ENCODE measurements at places on chromosomes 7 and 10.

DNA sequence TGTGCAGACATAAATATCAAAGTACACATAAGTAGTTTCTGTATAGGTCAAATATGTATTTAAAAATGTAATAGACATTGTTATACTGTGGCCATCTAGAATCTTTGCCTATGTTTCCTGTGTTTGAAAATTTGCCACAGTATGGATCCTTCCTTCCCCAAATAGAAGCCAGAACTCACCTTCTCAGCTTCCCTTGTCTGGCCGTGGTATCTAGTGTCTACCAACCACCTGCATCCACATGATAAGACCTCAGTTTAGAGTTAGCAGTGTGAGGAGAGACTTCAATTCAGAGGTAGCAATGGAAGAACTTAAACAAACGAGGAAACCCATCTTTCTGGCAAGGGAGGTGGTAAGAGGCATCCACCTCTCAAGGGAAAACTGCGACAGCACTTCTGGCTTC lies 4.9 kb downstream of the TRDMT1 start:
- DNase-seq, result no peak

DNA sequence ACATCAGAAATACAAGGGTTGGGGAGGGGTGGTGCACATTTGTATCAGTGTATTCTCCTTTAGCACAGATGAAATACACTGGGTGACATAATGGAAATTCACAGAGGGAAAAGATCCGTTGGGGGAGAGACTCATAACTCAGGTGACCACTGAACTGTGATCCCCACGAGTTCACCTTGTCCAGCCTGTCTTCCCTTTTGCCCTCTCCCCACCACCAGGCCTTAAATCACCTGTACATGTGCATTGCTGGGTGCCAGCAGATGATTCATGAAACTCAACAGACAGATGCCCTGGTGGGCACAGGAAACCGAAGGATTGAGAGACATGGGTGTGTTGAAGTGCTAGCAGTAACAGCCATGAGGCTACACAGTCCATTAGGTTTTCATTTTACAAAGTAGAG lies 253.3 kb downstream of the PLXNA4 start:
- no peak for DNase-seq

DNA sequence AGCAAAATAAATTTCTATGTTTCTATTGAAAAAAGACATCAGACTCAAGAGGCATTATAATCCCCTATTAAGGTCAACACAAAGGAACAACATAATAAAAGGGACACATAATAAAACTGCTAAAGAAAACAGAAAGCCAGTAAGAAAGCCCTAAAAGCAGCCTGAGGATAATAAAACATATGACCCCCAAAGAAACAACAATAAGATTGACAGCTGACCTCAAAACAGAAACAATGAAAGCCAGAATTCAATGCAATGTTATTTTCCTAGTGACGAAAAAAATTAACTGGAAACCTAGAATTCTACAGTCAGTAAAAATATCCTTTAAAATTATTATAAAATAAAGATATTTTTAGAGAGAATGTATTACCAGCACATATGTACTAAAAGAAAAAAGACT lies 44.9 kb upstream of the FAM171A1 start:
- no peak for DNase-seq

DNA sequence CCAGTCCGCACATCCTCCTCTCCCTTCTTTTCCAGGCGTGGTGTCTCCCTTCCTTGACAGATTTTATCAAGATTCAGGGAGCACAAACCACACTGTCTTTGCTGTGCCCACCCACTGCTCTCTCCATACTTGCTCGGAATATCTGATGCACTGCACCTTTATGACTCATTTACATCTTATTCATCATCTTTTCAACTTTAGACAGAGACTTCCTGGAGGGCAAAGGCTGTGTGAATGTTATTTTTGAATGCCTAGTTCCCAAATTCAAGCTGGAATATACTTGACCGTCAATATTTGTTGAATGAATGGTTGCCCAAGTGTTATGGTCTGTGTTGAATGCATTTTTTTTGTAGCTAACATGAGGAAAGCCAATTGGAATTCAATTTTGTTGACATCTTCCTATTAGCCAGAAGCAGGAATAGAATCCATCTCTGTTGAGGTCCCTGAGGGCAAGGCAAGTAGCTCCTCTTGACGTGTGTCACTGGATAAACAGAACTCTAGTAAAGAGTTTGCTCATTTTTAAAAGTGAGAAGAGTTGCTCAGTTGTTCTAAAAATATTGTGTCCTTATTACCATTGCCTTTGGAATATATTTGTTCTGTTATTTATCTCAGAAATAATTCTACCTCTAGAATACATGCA lies 95.0 kb downstream of the KLF6 start:
- DNase-seq, result no peak

DNA sequence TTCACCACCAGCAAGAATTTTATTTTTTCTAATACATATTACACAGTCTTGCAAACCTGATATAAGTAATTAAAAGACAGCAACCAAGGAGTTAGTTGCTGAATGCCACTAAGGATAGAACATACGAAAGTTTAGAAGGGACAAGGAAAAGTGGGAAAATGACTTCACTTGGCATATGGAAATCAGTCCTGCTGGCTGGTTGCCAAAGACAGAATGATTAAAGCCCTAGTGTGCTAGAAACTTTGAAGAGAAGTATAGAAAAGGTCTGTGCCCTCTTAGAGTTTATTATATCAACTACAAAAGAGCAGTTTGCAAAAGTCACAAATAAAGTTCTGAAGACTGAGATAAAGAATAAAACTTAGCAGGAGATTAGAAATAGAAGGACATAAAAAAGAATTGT lies 5.8 kb upstream of the YAE1 start:
- DNase-seq, result no peak

DNA sequence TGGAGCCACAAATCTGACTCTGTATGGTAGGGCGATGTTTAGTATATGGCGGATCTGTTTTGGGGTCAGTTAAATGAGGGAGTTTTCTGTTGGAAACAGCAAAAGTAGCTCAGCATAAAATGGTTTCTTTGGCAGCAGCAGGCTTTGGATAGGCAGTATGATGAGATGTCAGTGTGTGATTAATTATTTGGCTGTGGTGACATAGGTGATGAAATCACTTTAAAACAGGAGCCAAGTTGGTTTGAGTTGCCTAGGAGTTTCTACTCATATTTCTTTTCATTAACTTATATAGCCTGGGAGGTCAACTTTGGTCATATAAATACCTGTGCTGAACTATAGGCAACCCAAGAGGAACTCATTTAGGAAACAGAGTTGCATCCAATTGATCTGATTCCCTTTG lies 291.2 kb downstream of the LRMDA start:
- DNase-seq, result no peak

- DNase-seq, result peak; percentile 56
These were observed 2.5 kb downstream of the NIPSNAP2 start for GRCh38 chr7:55966851-55967250.

GRCh38 chr7:78543976-78544375 lies 745.4 kb downstream of the PHTF2 start:
- DNase-seq, result no peak

DNA sequence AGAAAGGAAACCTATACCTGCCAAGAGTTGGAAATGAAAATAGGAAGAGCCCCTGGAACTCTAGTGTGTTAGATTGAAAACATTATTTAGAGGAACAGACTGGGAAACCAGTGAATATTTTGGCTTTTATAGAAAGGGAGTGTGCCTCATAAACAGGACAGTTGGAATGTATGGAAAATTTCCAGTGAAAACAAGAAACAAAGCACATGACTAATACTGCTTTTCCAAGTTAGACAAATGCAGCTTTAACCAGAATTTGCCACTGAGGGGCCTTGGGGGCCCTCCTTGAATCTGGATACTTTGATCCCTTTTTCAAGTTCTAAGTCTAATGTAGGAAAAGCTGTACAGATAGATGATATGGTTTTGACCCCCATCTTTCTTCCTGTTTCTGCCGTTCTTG lies 21.2 kb downstream of the ITGB8 start:
- no peak for DNase-seq

- no peak for DNase-seq
These were observed 80.9 kb downstream of the NEURL1 start for GRCh38 chr10:103574097-103575061.

DNA sequence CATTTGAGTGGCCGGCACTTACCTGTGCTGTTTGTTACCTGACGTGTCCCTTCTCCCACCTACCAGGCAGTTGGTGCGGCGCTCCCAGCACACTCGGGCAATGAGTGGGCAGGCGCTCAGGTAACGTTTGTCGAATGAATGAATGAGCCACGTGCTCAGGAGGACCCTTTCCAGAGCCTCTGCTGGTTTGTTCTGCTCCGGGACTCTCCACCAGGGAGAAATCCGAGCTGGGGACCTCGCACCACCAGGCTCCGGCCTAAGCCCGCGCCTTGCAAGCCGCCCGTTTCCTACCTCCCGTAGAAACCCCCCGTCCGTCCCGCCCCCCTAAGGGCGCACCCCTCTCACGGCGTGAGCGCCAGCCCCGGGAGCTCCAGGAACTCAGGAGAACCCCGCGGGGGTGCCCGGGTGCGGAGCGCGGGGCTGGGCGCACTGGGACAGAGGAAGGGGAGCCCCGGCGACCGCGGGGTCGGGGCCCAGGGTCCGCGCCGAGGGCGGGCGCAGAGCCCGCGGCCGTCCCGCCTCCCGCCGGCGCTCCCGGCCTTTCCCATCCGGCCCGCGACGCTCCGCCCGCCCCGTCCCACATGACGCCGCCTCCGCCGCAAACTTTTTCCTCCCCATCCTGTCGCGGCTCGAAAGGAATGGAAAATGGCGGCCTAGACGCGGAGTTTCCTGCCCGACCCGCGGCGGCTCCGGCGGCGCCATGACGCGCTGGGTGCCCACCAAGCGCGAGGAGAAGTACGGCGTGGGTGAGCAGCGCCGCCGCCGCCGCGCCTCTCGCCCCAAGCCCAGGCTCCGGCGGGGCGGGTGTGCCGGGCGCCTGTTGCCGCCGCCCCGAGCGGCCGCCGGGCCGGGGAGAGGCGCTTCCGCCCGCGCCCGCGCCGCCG lies at the start of gene DOCK1:
DOCK1 (plus strand) TSS at position 611 of the 884 bp plus-strand sequence; CDS start at position 701, 90 bp downstream.
- DNase-seq, result no peak

GRCh38 chr10:133211141-133211830 lies 18.7 kb upstream of the UTF1 start:
- no peak for DNase-seq

DNA sequence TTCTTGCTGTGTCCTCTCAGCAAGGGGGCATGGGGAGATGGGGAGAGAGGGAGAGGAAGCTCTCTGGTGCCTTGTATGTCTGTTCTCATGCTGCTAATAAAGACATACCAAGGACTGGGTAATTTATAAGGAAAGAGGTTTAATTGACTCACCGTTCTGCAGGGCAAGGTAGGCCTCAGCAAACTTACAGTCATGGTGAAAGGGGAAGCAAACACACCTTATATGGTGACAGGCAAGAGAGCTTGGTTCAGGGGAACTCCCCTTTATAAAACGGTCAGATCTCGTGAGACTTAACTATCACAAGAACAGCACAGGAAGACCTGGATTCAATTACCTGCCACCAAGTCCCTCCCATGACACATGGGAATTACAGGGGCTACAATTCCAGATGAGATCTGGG lies 464.7 kb upstream of the CELF2 start:
- DNase-seq, result no peak

DNA sequence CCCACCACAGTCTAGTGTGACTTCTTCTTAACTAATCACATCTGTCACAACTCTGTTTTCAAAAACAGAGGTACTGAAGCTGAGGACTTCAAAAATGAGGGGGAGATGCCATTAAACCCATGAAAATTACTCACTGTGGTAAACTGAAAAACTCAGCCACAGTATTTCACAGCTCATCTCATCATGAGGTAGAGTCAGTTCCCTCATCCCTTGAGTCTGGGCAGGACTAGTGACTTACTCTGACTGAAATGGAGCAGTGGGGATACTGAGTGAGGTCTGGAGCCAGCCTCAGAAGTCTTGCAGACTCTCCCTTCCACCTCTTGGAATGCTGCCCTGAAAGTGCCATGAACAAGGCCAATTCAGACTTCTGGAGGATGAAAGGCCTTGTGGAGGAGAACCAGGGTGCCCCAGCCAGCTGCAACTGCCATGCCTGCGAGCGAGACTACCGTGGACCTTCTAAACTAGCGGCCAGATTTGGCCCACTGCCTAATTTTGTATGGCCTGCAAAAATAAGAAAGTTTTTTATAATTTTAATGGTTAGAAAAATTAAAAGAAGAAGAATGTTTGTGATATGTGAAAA lies 24.7 kb upstream of the ANKRD1 start:
- DNase-seq, result no peak

DNA sequence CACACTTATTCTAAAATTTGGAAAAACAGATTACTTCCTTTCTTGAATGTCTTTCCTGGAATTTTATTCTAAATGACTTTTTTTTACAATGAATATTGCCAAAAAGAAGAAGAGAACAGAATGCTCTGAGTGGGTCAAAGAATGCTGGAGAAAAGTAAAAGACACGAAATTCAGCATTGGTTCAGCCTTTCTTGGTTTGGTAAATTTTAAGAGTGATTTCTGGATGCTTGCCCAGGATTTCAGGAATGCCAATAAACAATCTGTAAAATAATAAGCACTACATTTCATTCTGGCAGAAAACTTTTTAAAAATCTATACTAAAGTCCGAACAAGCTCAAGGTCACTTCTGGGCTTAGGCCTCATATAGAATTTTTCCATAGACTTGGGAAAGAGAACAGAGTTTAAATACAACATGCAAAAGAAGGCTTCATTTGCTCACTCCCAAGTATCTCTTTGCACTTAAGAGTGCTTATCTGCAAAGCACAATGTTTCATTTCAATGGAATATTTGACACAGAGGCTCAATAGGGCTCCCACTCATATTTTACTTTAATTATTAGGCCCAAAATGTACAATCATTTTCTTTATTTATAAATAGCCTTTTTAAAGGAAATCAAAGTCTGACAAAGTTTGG lies 359.5 kb upstream of the ANKRD30A start:
- no peak for DNase-seq

DNA sequence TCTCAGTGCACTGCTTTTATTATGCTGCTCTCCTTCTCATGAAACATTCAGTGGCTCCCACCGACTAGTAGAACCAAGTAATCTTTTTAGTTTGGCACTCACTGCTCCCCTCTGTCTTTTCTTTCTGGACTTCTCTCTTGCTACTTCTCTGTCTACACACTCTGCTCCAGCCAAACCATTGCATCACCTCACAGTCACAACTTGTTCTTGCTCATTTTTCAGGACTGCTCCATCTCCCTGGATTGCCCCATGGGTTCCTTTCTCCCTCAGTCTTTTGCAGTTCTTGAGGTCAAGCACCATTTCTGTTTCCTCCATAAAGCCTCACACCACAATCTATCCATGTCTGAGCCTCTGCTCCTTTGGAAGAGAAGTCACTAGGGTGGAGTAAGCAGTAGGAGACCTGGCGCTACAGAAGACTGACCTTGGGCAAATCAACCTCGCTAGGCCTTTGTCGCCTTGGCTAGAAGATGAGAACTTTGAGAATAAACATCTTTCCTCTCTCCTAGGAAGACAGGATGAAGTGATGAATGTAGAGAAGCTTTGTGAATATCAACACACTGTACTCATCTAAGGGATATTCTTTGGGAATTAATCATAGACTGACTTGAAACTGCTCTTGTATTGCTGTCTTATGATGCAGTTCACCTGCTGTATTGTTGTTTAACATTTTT lies 186.2 kb downstream of the LRMDA start:
- peak; percentile 64 for DNase-seq
